Kidney (tissue), 22 donors: ENCODE measurements at places on chromosomes 4 and X.
A peak's percentile ranks its signal among the peaks of the same experiment; 100 is the strongest.

DNA sequence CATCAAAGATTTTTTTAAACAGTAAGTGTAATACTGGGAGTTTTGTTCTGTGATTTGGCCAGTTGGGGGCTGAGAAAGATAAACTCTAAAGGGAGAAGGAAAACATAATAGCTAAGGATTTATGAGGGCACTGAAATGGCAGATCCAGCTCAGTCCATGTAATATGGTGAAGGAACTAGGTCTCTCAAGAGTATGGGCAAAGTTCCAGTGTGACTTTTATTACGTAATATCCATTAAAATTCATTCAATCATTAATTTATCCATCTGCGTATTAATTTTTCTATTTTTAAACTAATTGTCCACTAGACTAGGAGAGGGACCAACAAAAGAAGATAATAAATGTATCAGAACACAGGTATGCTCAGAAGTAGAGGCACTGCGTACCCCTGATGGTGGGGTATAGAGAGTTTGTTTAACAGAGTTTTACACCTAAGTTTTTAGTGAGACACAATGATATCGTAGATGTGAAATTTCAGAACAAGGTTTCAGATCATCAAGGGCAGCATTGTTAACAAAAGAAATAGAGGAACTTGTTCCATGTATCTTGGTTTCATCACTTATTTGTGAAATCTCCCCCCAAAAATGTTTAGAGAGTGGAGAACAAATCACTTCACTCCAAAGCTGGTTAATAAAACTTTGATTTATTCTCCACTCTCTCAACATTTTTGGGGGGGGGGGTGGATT lies 351.1 kb downstream of the GRXCR1 start:
- no peak for DNase-seq

GRCh38 chrX:135977611-135978010 lies 3.8 kb upstream of the MMGT1 start:
- no peak for DNase-seq

- DNase-seq = peak; percentile 14
Measured at GRCh38 chrX:120302434-120302833, 8.8 kb downstream of the TMEM255A start.

- DNase-seq = peak; percentile 59
Measured at GRCh38 chr4:53863736-53864365, 200.6 kb downstream of the CHIC2 start.

DNA sequence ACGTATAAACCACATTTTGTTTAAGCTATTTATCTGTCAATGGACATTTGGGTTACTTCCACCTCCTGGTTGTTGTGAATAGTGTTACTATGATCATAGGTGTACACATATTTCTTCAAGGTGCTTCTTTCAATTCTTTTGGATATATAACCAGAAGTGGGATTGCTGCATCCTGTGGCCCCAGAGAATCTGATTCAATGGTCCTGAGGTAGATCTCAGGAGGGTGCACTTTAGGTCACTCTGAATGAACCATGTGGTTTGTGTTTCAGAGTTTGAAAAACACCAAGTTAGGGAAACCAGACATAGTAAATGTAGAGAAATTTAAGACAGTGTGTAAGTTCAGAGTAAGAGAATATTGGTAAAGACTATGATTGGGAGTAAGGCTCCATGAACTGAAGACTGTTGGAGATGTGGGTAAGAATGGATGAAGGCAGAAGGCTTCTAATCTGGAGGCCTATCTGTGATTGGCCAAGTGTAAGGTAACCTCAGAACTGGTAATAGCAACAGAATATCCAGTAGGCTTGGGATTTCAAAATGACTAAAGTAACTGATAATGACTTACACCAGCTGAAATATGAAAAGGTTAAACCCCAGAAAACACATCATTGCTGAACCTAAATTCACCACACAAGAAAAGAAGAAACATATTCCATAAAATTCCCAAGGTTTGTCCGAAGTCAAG lies 236.9 kb downstream of the CAMK2D start:
- DNase-seq = no peak

DNA sequence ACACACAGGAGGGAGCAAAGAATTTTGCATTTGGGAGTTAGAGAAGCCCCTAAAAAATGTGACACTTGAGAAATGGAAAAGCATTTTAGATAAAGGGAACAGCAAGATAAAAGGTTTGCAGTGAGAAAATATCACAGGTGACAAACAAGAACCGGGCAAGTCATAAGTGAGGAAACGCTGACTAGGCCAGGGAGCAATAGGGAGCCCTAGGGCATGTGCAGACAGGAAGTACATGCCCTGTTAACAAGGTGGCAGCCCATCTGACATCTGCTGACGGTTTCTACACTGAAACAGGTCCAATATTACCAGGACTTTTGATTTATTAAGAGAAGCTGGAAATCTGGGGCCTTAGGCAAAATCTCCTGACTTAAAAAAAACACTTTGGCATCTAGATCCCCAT lies 4.0 kb upstream of the IL13RA1 start:
- DNase-seq = no peak
